Forelimb muscle (tissue), 1 donor: ENCODE measurements at places on chromosomes 1 and 21. TPM values are rescaled to one million over a fixed set of nuclear protein-coding genes. Genes with fewer than 3 reads are reported as not detected.

RAB25 gene
- polyA plus RNA-seq, result not detected

BACE2 gene
- polyA plus RNA-seq, result 29.1 TPM

THEM5 gene
- 0.56 TPM for polyA plus RNA-seq

MX2 gene
- 1.1 TPM for polyA plus RNA-seq

GTF2B gene
- 35.0 TPM for polyA plus RNA-seq

CDCA8 gene
- polyA plus RNA-seq, result 7.0 TPM

ARID1A gene
- 41.5 TPM for polyA plus RNA-seq

IKBKE gene
- polyA plus RNA-seq, result 2.9 TPM

C1orf116 gene
- polyA plus RNA-seq, result 0.08 TPM

APCS gene
- polyA plus RNA-seq, result not detected

ROR1 gene
- polyA plus RNA-seq, result 8.8 TPM

OR10Z1 gene
- 0.13 TPM for polyA plus RNA-seq
